ENCODE measurements at places on chromosomes 1 and 21. TPM values are rescaled to one million over a fixed set of nuclear protein-coding genes. Genes with fewer than 3 reads are reported as not detected.

IL24 gene
- not detected for total RNA-seq

RAB13 gene
- total RNA-seq = 87.2 TPM

LMOD1 gene
- under 0.01 TPM for total RNA-seq

TTC3 gene
- total RNA-seq = 67.8 TPM

TFF2 gene
- not detected for total RNA-seq

MYOM3 gene
- total RNA-seq = under 0.01 TPM

SELE gene
- 12.0 TPM for total RNA-seq

DIRAS3 gene
- total RNA-seq = 3.2 TPM

FMOD gene
- total RNA-seq = 0.65 TPM

CRYAA gene
- total RNA-seq = not detected

Measured in bladder microvascular endothelial cell (primary cell).